Activated T-cell treated with anti-CD3 and anti-CD28 coated beads for 1 hour (primary cell): ENCODE measurements at places on chromosomes 11 and 22.

GRCh38 chr11:93143800-93144199 is 54.0 kb downstream of the SLC36A4 start:
- no peak for DNase-seq

- DNase-seq: no peak
Measured at GRCh38 chr11:113202431-113202830, 112.0 kb upstream of the TTC12 start.

DNA sequence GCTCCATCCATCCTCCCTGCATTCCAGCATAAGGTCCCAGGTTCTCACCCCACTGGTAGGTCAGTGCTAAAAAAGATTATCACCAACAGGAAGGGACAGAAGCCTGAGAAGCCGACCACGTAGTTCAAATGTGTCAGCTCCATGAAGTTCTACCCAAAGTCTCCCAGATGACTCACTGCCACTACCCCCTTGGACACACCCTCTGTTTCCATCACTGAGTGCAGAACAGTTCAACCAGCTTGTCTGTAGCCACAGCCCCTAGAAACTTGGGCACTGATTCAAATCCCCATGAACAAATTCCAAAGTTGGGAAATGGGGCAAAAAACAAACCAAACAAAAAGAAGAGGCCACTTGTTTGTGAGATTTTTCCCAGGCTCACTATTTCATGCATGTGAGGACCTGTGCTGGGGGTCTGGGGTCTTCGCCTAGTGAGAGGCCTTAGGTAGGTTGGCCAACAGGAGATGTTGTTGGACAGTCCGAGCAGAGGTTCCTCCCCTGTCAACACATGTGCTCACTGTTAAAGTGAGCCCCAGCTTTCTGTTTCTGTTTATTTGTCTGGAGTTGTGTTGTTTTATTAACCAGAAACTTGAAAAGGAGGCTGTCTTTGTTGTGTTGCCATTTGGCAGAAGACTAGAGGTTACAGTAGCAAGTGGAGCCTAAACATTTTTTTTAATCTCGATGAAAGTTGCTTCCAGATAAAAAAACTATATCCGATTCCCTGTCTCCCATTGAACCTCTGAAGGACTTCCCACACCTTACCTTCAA is 24.2 kb upstream of the FLI1 start:
- DNase-seq: no peak

- DNase-seq: no peak
Measured at GRCh38 chr22:42184852-42185251, 54.2 kb upstream of the CYP2D6 start.

DNA sequence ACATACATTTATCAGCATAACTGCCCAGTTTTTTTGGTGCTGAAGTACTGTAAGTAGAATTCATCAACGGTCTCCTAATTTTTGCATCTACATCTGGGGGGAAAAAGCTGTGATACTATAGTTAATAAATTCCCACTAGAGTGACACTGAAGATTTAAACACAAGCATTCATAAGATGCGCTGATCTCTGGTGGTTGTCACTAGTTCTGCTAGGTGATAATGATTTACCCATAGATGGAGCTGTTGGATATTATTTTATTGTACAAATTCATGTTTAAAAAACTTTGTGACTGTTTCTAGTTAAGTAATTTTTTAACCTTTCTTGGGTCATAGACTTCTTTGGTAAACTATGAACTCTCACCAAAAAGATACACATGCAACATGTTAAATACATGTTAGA is 106.6 kb downstream of the EMSY start:
- DNase-seq: no peak

GRCh38 chr11:31805037-31805628 is 6.0 kb downstream of the PAX6 start:
- no peak for DNase-seq

- DNase-seq: no peak
Measured at GRCh38 chr11:27471589-27472397, 797 bp downstream of the LGR4 start.

DNA sequence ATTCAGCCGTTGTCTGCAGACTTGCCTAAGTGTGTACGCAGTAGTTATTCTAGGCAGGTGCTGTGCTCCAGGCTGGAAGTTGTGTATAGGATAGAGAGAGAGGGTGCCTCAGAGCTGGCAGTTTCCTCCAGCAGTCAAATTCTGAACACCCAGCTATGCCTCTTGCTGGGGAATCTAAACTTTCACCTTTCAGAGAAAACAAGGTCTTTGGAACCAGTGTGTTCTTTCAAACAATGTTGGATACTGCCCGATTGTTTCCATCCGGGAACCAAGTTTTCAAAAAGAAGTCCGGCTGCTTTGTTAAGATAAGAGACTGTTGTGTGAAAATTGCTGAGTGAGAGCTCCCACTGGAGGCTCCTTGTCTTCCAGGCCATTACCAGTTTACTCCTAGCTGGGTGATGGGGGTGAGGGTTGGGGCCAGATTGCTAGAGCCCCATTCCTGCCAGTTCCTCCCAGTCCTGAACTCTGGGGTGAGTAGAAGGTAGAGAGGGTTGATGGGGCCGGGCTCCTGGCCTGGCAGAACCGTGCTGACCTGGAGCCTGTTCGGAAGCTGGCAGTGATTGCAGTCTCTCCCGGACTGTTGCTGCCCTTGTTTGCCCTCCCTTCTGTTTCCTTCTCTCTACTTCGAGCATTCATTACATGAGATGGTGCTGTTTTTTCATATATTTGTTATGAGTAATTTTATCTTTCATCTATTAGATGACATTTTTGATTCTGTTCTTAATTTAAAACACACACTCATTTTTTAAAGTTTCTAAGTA is 150.2 kb downstream of the TEAD1 start:
- no peak for DNase-seq

GRCh38 chr11:69563946-69564775 is 76.8 kb upstream of the CCND1 start:
- DNase-seq: no peak

DNA sequence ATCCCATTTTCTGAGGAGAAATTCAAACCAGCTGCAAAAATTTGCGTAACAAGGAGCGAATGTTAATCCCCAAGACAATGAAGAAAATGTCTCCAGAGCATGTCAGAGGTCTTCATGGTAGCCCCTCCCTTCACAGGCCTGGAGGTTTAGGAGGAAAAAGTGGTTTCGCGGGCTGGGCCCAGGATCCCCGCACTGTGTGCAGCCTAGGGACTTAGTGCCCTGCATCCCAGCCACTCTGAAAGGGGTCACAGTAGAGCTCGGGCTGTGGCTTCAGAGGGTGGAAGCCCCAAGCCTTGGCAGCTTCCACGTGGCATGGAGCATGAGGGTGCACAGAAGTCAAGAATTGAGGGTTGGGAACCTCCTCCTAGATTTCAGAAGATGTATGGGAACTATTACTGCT is 87.4 kb downstream of the BRD1 start:
- DNase-seq: no peak

GRCh38 chr11:31499576-31500178 is 9.7 kb downstream of the IMMP1L start:
- no peak for DNase-seq

DNA sequence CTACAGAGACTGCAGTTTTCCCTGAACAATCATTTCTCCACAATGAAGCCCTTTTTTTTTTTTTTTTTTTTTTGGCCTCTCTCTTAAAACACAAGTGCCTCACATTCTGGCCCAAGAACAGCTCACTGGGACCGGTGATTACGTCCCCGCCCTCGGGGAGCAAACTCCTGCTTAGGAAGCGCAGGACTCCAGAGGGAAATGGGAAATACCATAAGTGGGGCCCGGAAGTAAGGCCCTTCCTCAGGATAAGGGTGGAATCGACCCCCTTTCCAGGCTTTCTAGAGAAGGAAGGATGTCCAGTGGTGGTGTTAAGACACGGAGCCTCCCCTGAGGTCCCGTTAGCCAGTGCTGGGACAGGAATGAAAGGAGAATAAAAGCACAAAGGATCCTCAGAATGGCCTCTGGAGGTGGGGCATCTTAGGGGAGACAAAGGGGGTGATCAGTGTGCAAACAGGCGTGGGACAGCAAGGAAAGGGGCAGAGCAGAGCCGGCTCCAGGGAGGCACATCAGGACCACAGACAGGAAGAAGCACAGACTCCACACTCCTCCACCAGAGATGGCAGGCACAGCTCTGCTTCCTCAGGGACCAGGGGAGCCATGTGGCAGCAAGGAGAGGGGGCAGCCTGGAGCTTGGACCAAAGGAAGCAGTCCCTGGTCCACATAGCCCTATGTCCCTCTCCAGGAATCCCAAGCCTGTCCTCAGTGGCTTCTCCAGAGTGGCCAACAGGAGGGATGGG is 61.3 kb downstream of the CHST1 start:
- DNase-seq: no peak

DNA sequence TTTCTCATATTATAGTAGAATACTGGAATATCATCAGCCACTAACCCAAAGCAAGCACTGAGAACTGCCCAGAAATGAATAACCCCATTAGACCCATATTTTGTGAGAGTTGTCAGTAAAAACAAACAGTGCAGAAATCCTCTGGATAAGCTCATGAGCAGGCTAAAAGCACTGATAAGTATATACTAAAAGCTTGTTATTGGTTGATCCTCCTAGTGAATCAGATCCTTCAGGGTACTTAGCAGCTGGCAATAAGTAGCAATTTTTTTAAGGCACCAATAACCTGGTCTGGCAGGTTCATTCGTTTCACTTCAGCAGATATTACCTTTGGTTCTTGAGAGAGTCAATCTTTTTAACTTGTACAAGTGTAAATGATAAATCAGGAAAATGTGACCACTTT is 1.2 kb downstream of the NOX4 start:
- DNase-seq: no peak

DNA sequence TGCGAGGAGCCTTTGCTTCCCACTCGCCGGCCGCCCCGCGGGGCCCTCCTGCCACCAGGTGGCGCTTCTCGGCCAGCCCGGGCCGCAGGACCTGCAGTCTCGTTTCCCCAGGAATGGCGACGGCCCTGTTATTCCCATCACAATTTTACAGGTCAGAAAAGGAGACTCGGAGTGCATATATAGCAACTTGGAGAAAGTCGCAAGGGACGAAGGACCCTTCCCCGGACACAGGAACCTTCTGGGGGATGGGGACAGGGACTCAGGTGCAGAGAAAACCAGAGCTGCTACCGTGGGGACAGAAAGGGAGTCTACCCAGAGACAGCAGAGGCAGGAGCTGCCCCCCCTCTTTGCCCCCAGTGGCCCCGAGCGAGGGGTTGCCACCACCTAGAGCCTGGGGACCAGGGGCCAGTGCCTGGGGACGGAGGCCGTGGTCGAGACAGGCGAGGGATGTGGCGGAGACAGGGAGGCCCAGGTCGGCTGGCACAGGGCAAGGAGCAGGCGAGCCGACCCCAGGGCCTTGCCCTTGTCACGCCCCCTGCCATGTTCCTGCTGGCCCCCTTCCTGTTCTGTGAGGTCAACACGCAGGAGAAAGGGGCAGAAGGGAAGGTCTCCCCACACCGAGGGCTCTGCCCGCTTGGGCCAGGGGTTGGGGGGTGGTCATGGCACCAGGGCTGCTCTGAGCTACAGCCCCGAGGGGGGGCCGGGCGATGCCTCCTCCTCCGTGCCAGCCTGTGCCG is 3.5 kb upstream of the KRTAP5-6 start:
- DNase-seq: peak; percentile 73

- DNase-seq: no peak
Measured at GRCh38 chr11:123354371-123354975, 75.6 kb upstream of the GRAMD1B start.

DNA sequence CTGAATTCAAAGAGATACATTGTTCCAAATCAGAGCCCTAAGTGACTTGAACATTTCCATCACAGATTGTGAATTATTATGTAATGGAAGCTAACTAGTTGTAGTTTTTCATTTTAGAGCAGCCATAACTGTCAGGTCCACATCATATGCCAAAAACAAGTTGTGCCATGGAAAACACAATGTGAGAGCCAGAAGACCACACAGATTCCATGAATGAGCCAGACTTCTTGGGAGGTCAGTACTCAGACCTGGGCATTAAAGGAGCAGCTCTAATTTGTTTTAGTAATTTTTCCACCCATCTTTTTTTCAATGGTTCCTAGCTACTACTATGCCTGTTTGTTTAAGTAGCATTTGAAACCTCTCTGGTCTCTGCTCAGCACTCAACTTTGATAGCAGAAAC is 279.4 kb downstream of the FAT3 start:
- no peak for DNase-seq

GRCh38 chr11:88292171-88292843 is 45.2 kb downstream of the CTSC start:
- no peak for DNase-seq

DNA sequence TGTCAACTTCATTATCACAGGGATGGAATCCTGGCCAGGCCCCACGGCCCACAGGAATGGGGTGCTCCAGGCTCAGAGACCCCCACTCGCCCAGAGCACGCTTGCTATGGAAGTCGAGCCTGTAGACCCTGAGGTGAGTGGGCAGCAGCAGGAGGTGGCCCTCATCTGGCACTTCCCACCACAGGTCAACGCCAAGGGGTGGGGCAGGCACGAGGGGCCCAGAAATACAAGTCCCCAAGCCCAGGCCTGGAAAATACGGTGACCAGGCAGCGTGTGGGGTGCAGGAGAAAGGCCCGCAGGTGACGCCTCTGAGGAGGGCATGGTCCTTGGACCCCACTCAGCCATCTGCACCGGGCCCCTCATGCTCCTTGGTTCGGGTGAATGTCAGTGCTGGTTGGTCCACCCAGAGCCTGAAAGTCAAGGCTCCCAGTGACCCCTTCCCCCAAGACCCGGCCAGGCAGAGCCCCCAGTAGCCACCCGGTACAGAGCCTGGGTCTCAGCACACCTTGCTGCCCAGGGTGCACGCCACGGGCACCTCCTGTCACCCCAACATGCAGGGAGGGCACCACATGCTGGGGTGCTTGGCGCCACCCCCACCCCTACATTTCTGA is 2.4 kb downstream of the MOB2 start:
- no peak for DNase-seq

- no peak for DNase-seq
Measured at GRCh38 chr11:75563978-75564552, 2.0 kb downstream of the SERPINH1 start.
